LoVo (cell line): ENCODE measurements at places on chromosomes 13 and 19.

GRCh38 chr19:45478454-45479238, 10.8 kb downstream of the FOSB start:
- DNase-seq = peak; percentile 86

GRCh38 chr13:112768795-112769481, 79.1 kb downstream of the ATP11A start:
- no peak for DNase-seq

DNA sequence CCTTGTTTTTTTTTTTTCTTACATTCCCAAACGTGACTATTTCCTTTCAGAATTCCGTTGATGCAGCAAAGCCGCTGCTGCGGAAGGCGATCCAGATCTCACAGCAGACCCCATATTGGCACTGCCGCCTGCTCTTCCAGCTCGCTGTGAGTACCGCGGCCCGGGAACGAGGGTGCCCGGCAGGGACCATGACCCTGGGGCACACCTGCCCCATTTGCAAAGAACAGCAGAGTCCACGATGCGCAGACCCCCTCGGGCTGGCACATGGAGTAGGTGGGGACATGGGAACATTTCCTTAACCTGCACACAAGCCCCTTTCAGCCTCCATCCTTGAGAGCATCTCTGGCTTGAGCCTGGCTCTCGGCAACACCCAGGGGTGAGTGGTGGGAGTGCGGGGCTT, 16.5 kb downstream of the MAU2 start:
- DNase-seq = no peak

- DNase-seq = no peak
These were observed 16.1 kb upstream of the LPAR6 start for GRCh38 chr13:48429036-48429435.

DNA sequence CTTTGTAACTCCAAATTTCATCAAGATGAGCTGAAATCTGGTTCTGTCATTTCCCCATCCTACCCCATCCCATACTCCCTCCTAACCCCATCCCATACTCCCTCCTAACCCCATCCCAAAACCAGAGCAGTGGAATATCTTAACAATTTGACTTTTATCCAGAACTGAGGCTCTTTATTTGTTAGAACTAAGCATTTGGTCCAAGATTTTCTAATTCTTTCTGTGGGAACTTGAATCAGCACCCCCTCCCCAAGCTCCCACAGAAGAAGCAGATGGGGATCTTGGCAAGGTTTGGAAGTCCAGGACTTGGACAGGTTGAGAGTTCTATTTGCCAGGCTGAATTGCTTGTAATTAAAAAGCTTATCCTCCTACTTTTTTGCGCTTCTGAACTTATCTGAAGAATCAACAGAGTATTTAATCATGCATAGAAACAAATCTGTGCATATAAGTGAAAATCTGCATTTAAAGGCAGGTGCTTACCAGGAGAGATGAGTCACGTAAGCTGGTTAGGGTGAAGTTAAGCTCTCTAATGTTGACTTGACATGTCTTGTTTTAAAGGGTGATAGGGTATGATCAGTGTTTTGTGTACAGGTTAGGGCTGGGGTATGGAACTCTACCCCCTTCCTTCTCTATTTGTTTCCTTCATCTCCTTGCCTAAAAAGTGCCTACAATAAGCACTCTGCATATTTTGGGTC, 111.1 kb downstream of the COG6 start:
- no peak for DNase-seq

DNA sequence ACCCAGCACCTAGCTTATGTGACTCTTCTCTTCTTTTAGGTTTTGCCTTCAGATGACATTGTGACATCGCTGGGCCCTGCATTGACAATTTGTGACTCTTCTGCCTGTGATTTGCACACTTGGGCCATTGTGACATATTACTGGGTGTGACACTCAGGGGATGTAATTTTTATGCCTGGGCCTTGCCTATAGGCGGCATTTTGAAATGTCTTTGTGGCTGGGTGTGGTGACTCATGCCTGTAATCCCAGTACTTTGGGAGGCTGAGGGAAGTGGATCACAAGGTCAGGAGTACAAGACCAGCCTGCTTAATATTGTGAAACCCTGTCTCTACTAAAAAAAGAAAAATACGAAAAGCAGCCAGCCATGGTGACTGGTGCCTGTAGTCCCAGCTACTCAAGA, 28.4 kb upstream of the ZNF681 start:
- no peak for DNase-seq

GRCh38 chr19:39735688-39736087, 2.1 kb downstream of the CLC start:
- no peak for DNase-seq

GRCh38 chr13:55534306-55534705, 1606.4 kb upstream of the PRR20A start:
- no peak for DNase-seq

- no peak for DNase-seq
These were observed 11.8 kb downstream of the ANO8 start for GRCh38 chr19:17322854-17323253.

DNA sequence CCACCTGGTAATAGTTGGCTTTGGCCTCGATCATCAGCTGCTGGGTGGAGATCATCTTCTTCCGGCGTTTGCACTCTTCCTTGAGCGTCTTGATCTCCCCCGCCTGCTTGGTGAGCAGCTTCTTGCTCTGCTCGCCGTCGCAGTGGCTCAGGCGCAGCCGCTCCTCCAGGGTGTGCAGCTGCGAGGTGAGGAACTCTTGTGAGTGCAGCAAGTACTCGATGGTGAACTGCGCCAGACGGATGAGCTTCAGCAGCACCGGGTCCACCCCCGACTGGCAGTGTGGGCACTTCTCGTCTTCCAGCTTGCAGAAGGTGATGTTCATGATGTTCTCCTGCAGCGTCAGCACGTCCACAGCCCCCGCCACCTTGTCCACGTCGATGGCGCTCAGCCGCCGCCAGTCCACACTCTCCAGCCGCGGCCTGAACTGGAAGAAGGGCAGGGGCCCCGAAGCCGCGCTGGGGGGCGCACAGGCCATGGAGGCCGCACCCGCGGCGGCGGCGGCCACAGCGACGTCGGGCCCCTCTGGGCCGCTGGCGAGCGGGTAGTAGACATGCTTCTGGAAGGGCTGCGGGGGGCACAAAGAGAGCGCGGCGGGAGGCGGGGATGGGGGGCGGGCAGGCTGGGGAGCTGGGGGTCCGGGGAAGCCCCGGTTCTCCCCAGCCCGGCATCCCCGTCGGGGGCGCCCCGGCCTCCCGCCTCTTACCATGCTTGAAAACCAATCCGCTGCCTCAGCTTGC, 3.0 kb downstream of the DZIP1 start:
- DNase-seq = no peak

- DNase-seq = no peak
These were observed 20.4 kb upstream of the DCLK1 start for GRCh38 chr13:36151591-36151990.

DNA sequence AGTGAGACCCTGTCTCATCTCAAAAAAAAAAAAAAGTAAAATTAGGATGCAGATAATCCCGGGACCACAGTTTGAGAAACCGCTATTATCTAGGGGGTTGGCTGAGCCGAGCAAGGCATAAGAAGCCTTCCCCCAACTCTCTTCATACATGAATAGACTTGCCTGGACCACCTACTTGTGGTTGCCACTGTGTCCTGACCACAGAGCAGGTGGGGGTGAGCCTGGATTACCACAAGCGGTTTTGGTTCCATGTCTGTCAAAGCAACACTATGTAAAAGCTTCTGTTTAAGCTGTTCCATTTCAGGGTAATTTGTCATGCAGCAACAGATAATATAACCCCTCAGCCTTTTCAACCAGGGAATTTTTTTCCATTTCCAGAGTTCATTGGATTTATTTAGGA, 3.3 kb upstream of the NAPA start:
- DNase-seq = no peak
